ENCODE measurements at places on chromosomes 1 and 21. TPM values are rescaled to one million over a fixed set of nuclear protein-coding genes. Genes with fewer than 3 reads are reported as not detected.

The STUM gene
- not detected for total RNA-seq

The RHOU gene
- 0.23 TPM for total RNA-seq

The GSTM5 gene
- total RNA-seq = not detected

The GBP7 gene
- not detected for total RNA-seq

The CNKSR1 gene
- 14.1 TPM for total RNA-seq

The CELA2B gene
- not detected for total RNA-seq

The UBL4B gene
- total RNA-seq = not detected

The PSEN2 gene
- total RNA-seq = 9.8 TPM

The FYB2 gene
- not detected for total RNA-seq

The TINAGL1 gene
- total RNA-seq = 539 TPM

The RAB3B gene
- 2.8 TPM for total RNA-seq

The CACHD1 gene
- 1.5 TPM for total RNA-seq

The EDARADD gene
- 4.7 TPM for total RNA-seq

The B4GALT2 gene
- total RNA-seq = 155 TPM

The ARHGEF10L gene
- 3.4 TPM for total RNA-seq

The GPA33 gene
- not detected for total RNA-seq

The NEGR1 gene
- total RNA-seq = 0.08 TPM

The SYDE2 gene
- 2.2 TPM for total RNA-seq

The GSTM1 gene
- total RNA-seq = 18.4 TPM

The NMNAT2 gene
- 0.39 TPM for total RNA-seq

The PODN gene
- not detected for total RNA-seq

The SPRR3 gene
- 0.70 TPM for total RNA-seq

The OR14K1 gene
- not detected for total RNA-seq

The PGLYRP4 gene
- 0.55 TPM for total RNA-seq

The SYCP1 gene
- total RNA-seq = not detected

The PTCH2 gene
- total RNA-seq = not detected

The HFM1 gene
- total RNA-seq = not detected

The DMRTA2 gene
- total RNA-seq = not detected

The GUCA2A gene
- not detected for total RNA-seq

The TNFSF4 gene
- total RNA-seq = 0.15 TPM

The MIXL1 gene
- not detected for total RNA-seq

The NCF2 gene
- total RNA-seq = 1.5 TPM

The TGFBR3 gene
- total RNA-seq = not detected

The CD1D gene
- 9.1 TPM for total RNA-seq

The KCNA2 gene
- total RNA-seq = not detected

The OR6Y1 gene
- not detected for total RNA-seq

The BEST4 gene
- total RNA-seq = not detected

The PRKAA2 gene
- total RNA-seq = 0.53 TPM

The LCE1A gene
- total RNA-seq = 2.9 TPM

The CD34 gene
- total RNA-seq = not detected

All from hair follicular keratinocyte (primary cell).